ENCODE measurements at places on chromosomes 13 and 19.

DNA sequence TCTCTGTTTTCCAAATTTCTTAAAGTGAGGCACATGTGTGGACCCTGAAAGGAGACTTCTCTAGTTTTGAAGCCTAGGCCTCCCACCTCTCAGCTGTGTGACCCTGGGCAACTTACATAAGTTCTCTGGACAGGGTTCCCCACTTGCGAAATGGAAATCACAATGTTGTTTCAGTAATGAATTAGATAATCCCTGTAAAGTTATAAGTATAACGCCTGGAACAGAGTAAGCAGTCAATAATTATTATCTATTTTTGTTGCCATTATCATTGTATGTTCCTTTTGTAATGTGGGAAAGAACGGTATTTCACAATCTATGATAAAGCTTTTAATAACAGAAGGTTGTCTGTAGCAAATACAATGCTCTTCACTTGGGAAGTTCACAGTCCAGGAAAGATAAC lies 437.3 kb upstream of the ZNF507 start:
- DNase-seq, result no peak

- DNase-seq, result no peak
Measured at GRCh38 chr13:73983109-73983508, 151.1 kb downstream of the KLF12 start.

GRCh38 chr13:103275081-103275480 lies 208.9 kb upstream of the SLC10A2 start:
- DNase-seq, result no peak

DNA sequence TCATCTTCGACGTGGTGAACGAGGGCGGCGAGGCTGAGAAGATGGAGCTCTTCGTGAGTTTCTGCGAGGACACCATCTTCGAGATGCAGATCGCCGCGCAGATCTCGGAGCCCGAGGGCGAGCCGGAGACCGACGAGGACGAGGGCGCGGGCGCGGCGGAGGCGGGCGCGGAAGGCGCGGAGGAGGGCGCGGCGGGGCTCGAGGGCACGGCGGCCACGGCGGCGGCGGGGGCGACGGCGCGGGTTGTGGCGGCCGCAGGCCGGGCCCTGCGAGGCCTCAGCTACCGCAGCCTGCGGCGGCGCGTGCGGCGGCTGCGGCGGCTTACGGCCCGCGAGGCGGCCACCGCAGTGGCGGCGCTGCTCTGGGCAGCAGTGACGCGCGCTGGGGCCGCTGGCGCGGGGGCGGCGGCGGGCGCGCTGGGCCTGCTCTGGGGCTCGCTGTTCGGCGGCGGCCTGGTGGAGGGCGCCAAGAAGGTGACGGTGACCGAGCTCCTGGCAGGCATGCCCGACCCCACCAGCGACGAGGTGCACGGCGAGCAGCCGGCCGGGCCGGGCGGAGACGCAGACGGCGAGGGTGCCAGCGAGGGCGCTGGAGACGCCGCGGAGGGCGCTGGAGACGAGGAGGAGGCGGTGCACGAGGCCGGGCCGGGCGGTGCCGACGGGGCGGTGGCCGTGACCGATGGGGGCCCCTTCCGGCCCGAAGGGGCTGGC lies 52.6 kb downstream of the MAP4K1 start:
- peak; percentile 67 for DNase-seq

- DNase-seq, result peak; percentile 66
Measured at GRCh38 chr13:60448907-60449510, 52.0 kb downstream of the TDRD3 start.

DNA sequence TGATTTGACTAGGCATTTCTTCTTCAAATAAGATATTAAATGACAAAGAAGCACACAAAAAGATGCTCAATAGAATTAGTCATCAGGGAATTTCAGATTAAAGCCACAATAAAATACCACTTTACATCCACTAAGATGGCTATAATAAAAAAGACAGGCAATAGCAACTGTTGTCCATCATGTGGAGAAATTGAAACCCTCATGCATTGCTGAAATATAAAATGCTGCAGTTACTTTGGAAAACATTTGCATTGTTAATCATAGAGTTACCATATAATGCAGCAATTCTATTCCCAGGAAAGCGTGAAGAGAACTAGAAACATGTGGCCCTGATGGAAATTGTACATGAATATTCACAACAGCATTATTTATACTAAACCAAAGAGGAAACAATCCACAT lies 605.5 kb upstream of the SLITRK1 start:
- DNase-seq, result no peak

GRCh38 chr19:10353793-10354391 lies 14.5 kb upstream of the ICAM3 start:
- peak; percentile 100 for DNase-seq

DNA sequence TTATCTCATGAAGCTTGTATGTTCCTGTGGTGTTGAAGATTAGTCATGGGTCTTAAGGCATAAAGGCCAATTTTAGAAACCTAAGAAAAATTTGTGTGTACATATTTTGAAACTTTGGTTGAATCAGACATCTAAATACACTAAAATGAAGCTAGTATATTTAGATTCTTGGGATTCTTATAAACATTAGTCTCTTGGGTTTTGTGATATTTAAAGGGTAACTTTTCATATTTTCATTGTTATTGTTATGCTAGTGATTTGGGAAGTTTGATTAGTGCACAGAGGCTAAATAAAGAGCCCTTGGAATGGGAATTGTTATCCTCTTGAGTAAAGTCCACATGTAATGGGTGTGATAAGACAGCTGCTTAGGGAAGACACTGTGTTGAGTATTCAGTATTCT lies 24.5 kb downstream of the UBA2 start:
- DNase-seq, result no peak

GRCh38 chr13:36806102-36806501 lies 12.9 kb upstream of the RFXAP start:
- DNase-seq, result no peak

GRCh38 chr19:7194566-7194965 lies 99.6 kb downstream of the INSR start:
- no peak for DNase-seq
